ENCODE measurements at places on chromosomes 3 and 15. TPM values are rescaled to one million over a fixed set of nuclear protein-coding genes. Genes with fewer than 3 reads are reported as not detected.

Gene SEMA3G
- 2.4 TPM for total RNA-seq

Gene IQCH
- 2.2 TPM for total RNA-seq

Gene KCNAB1
- total RNA-seq: 0.07 TPM

Gene SERPINI2
- 0.40 TPM for total RNA-seq

Gene PP2D1
- total RNA-seq: not detected

Gene TJP1
- 47.2 TPM for total RNA-seq

Gene KNG1
- 1.0 TPM for total RNA-seq

Gene GPR176
- total RNA-seq: 0.82 TPM

Gene NR1I2
- 58.4 TPM for total RNA-seq

Gene NRG4
- 3.7 TPM for total RNA-seq

Gene AADAC
- not detected for total RNA-seq

Gene FBXL2
- 0.69 TPM for total RNA-seq

DNA sequence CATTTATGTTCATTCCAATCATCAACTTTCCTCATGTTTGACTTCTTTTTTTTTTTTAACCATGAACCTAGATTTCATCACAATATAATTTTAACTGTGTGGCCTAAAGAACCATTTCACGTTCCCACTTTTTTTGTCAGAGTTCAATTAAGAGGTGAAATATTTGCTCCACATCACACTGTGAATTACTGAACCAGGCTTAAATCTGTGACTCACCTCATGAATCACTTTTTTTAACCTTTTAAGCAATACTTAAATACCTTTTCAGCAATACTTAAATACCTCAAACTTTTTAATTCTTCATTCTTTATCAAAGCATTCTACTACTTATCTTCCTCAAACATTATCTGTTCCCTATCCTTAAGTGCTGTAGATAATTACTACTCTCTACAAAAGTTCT lies 137.6 kb downstream of the SI start:
- DNase-seq: no peak

DNA sequence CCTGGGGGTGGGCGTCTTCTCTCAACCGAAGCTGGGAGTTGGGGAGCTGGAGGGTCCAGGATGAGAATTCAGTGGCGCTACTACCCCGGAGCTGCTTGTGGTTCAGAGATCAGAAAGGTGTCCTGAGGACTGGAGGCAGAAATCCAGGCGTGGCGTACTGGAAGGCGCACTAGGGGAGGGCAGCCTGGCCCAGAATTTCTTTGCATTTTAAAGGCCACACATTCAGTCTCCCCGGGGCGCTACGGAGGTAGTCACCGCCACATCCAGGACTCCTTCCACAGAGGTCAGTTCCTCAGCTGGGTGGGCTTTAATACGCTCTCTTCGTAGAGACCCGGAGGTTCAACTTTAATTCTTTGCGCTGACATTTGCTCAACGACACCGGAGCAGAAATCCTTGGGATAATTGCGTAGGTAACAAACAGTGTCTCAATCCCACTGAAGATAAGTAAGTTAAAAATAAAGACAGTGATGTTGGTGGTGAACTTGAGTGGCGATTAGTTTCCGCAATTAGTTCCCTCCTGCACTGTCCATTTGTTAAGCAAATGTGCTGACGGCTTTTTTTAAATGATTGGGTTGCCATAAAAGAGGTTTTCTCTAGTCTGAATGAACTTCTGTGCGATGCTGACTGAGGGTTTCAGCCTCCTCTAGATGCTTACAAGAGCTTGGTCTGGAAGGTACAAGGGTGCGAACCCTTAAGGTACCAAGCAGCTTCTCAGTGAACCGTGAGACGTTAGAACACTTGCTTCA lies 535 bp downstream of the MCTP2 start:
- DNase-seq: peak; percentile 55

DNA sequence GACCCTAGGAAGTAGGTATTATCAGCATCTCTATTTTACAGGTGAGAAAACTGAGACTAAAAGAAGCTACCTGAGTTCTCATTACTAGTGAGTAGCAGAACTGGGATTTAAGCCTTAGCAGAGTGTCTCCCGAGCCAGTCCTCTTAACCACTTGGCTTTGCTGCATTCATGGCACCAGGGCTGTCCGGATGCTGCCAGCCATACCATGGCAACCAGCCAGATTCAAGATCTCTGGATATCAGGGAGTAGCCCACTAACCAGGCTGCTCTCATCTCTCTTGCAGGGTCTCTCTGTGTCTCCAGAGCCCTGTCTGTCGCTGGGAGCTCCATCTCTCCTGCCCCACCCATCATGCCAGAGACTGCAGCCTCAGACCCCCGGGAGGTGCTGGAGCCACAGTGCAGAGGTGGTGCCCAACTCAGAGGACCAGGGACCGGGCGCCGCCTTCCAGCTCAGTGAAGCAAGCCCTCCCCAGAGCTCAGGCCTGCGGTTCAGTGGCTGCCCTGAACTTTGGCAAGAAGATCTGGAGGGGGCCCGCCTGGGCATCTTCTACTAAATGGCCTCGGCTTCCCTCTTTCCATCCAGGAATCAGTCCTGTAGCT lies 1.7 kb downstream of the MESP2 start:
- DNase-seq: no peak

DNA sequence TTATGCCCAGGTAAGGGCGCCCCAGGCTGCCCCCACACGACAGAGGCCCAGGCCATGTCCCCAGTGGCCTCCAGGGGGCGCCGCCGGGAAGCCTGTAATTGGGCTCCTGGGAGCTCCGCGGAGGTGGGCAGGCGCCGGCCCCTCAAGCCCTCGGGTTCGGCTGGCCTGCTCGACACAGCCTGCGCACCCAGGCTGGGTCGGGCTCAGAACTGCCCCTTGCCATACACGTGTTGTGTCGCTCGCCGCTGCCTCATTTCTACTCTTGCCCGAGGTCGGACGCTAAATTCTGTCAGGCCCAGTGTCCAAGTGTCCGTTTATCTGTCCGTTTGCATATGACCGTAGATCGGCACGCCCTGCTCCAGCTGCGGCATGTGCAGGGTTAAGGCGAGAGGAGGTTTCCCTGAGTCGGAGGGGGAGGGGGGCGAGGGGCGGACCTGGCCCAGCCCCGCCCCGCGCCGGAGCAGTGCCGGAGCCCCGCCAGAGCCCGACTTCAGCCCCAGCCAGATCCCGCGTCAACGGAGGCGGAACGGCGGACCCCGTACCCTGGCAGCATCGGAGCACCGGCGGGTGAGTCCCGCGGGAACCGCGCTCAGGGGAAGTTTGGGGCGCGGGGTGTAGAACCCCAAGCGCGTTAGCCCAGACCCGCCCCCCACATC lies at the start of gene KLHDC8B:
Gene KLHDC8B, plus strand, starts transcription at position 480 of the 656 bp plus-strand sequence. CDS start 1,172 bp downstream, outside the sequence.
- DNase-seq: peak; percentile 91

DNA sequence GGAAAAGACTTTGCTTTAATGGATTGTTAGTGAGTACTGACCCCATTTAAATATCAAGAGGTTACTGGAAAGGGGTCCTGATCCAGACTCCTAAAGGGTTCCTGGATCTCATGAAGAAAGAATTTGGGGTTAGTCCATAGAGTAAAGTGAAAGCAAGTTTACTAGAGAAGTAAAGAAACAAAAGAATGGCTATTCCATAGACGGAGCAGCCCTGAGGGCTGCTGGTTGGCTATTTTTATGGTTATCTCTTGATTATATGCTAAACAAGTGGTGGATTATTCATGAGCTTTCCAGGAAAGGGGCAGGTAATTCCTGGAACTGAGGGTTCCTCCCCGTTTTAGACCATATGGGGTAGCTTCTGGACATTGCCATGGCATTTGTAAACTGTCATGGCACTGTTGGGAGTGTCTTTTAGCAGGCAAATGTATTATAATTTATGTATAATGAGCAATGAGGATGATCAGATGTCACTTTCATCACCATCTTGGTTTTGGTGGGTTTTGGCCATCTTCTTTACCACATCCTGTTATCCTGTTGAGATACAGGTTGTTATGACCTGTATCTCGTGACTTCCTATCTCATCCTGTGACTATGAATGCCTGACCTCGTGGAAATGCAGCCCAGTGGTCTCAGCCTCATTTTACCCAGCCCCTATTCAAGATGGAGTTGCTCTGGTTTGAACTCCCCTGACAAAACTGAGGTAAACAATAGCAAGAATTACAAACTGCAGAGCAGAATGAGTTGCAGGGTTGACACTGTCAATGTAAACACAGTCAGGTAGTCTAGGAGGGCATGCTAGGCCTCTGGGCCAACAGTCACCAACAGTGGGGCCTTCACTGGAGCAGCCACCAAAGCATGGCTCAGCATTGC lies 10.3 kb upstream of the GPR160 start:
- no peak for DNase-seq

GRCh38 chr3:119657887-119658702 lies 2.3 kb downstream of the POPDC2 start:
- no peak for DNase-seq

DNA sequence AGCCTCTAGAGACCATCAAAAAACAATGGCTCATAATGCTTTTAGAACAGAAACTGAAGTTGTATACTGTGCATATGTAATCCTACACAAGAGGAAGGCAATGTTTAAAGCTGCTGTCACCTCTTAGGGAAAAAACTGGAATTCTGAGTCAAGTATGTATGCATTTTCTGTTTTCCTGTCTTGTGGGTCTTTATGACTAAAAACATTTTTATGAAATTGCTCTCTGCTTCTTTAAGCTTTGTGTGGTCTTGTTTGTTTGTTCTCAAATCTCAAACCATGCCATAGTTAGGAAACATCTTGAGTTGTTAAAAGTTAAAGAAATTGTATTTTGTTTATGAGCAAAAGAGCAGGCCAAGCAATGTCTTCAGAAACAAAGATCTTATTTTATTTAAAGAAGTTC lies 80.9 kb upstream of the SOX2 start:
- no peak for DNase-seq

GRCh38 chr15:66225656-66226274 lies 27.8 kb downstream of the MEGF11 start:
- DNase-seq: no peak

- DNase-seq: no peak
Measured at GRCh38 chr15:41502795-41503668, 9.4 kb downstream of the ITPKA start.

GRCh38 chr15:73295630-73296286 lies 73.0 kb downstream of the HCN4 start:
- DNase-seq: no peak

DNA sequence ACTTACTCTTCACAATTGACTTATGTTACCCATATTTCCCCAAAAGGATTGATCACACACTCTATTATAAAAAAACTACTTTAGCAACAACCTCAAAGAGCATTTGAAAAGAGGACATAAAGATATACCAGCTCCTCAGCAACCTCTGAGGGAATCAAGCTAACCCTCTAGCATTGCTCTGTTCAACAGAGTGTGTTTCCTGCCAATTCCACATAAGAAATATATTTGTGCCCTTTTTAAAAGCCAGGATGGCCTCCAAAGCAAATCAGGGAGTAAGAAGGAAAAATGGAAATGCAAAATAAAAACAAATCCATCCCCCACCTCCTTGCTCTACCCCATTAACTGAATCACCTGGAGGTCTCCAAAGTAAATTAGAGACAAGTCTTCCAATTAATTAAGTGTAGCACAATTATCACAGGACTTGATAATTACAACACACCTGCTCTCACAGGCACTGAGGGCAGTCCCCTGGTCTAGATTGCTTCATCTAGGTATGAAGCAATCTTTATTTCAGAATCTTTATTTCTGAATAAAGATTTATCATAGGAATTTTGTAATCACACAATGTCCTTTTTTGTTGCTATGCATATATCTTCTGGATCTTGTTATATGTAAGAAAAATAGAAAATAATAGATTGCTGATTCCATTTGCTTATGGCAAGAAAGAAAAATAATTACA lies 34.8 kb downstream of the GPR176 start:
- DNase-seq: no peak

DNA sequence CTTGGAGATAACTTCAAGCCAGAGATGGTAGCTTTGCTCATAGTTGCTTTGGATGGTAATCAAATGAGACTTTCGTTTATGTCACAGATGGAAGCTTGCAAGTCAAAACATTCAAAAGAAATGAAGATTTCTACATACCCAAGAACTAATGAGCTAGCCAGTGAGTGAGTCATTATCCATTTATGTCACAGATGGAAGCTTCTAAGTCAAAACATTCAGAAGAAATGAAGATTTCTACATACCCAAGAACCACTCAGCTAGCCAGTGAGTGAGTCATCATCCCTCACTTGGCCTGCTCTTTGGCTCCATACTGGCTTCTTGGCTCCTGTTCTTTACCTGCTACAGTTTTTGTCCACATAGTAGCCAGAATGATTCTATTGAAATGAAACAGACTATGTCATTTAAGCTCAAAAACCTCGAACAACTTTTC lies 559.8 kb upstream of the CBLB start:
- DNase-seq: no peak

DNA sequence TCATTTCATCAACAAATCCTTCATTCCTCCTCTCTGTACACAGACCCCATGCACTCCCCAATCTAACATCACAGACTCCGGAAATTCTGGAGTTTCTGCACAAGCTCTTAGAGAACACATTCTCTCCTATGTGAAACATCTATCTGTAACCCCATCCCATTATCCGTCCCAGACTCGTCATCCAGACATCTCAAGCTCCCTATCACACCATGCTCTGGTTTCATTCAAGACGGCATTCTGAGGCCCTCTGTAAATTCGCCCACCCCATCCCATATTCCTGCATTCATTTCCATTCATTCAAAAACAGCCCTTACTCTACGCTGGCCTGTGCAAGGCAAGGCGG lies 575 bp downstream of the LEO1 start:
- peak; percentile 25 for DNase-seq

- no peak for DNase-seq
Measured at GRCh38 chr3:154795582-154795981, 284.5 kb upstream of the MME start.

- no peak for DNase-seq
Measured at GRCh38 chr15:39623529-39623931, 42.7 kb downstream of the THBS1 start.

DNA sequence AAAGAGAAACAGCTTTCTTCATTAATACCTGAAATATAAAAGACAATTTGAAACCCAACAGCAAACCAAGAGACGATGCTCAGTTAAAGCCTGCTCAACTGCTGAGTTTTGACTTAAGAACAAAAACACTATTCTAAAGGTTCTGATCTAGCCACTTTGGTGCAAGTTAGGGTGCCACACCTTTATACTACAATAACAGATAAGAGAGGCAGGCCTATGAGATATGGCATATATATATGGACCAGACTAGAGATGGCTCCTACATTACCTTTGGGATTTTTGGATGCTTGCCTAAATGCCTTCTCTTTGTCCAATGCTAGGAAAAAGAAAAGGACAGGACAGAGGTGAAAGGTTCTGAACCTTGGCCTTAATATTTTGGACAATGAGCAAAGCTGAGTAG lies 68.6 kb downstream of the INO80 start:
- DNase-seq: no peak

GRCh38 chr15:46918462-46919140 lies 798.7 kb upstream of the SEMA6D start:
- no peak for DNase-seq

DNA sequence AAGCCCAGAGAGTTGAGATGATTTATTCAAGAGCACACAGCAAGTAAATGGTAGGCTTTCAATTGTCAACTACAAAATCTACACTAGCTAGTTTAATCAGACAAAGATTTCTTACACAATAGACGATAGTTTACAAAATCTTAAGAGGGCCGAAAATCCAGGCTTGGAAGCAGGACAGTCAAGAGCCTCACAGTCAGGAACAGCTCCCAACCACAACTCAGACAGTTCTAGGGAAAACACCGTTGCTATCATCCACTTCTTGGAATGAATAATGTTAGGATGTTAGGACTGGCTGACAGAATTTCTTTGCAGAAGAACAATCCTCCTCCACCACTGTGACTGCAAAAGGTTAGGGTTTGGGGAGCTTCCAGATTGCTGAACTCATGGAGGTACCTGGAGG lies 290.8 kb upstream of the ZPLD1 start:
- DNase-seq: no peak

GRCh38 chr3:113736548-113737089 lies 9.4 kb downstream of the NAA50 start:
- DNase-seq: no peak

- DNase-seq: no peak
Measured at GRCh38 chr3:8805774-8806173, 36.4 kb upstream of the OXTR start.

Measured in colonic mucosa (tissue), 4 donors.